Cardiac septum (tissue), 1 donor: ENCODE measurements at places on chromosomes 13 and 19.

DNA sequence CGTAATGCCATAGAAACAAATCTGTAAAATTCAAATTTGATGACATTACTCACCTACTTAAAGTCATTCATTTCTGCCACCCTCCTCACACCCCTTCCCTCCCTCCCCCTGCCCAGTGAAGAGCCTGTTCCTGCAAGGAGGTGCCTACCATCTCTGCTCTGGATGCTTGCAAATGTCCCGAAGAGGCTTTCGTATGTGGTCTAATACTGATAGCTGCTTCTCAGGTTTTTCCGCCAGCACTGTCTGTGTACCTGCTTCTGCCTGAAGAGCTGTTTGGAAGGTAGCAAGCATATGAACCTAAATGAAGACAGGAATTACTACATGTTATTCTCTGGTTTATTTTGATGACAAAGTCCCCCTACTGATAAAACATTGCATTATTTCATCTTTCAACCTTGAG lies 57.1 kb downstream of the GPALPP1 start:
- DNase-seq = no peak

DNA sequence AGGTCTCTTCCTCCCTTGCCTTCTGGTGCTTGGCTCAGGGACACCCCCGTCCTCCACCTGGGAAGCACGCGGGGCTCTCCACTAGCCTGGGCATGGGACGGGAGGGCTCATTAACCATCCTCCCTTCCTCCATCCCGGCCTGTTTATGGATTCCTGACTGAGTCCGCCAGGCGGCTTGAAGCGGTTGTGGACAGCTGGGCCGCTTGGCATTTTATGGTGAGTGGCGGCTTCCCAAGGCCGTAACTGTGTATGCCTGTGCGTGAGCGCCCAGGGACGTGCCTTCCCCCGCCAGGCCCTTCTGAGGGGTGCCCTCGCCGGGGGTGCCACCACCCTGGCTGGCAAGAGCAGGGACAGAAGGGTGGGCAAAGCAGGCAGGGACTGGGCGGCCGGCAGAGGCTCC lies 202.8 kb downstream of the URI1 start:
- no peak for DNase-seq

DNA sequence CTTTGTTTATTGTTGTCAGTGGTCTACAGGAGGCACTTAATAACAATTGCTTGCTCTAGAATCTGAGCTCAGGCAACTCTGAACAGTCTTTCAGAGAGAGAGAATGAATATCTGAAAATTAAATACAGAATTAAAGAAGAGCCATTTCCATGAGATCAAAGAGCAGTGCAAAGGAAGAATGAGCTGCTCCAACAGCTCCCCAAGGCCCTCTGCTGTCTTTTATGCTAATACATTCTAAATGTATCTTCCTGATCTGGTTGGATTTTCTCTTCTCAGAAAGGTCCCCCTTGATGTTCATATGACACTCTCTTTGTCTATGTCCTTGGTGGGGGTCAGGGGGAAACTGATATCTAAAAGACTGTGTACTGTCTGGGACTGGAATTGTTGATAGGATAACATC lies 1029.6 kb downstream of the PCDH9 start:
- DNase-seq = no peak

DNA sequence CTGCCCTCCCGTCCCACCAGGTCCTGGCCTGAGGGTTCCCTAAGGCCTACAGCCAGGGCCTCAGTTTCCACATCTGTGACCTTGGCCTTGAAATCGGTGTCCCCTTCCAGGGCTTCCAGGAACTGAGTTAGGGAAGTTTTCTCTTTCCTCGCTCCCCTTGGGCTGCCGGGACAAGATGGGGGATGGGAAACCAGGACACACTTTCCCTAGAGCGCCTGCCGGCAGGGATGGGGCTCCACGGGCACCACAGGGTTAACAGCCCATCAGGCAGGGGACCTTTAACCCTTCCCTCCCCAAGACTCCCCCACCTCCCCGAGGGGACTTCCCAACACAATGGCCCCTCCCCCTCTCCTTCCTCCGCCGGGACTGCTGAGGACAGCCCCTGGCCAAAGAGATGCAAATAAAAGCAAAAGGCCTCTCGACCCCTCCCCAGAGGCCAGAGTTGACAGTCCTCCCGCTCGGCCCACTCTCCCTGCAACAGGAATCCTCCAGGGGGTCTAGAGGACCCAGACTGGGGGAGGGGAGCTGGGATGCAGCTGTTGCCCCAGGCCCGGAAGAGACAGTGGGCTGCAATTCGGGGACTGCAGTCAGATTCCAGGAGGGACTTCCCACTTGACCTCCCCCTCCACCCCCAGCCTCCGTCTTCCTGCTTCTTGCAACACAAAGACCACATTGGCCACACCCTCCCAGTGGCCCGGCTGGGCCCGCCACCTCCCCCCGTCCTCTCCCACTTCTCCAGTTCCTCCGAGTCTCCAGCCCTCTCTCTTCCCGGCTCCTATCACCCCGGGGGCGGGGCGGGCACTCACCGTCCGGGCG lies 3.4 kb downstream of the BBC3 start:
- peak; percentile 96 for DNase-seq

GRCh38 chr19:11513946-11514345 lies 8.3 kb upstream of the ZNF653 start:
- DNase-seq = no peak
